Activated T-cell treated with anti-CD3 and anti-CD28 coated beads, Interleukin-2, amount 50 U/mL, for 4 hours (primary cell): ENCODE measurements at places on chromosomes 6 and 20.

DNA sequence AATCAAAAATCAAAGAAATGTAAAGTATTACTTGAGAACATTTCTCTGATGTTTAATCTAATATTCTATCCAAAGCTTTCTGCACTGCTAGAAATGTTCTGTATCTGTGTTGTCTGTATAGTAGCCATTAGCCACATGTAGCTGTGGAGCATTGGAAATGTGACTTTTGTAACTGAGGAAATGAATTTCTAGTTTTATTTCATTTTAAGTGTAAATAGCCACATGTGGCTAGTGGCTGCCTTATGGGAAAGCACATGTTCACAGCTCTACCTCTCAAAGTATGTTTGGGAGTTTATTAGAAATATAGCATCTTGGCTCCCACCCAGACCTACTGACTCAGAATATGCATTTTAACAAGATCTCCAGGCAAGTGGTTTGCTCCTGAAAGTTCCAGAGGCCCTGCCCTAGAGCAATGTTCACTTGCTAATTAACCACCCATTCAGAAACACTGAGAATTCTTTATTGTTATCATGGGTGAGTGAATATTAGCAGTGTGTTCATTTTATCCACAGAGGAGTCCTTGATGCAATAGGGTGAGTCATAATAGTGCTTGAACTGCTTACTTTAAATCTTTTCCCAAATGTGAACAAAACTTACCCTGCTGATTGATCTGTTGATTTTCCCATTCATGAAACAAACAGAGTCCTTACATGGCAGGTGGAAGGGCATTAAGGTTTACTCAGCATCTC lies 282.7 kb downstream of the PLCB1 start:
- no peak for DNase-seq

- DNase-seq = no peak
These were observed 100.1 kb downstream of the MYB start for GRCh38 chr6:135281227-135281626.

DNA sequence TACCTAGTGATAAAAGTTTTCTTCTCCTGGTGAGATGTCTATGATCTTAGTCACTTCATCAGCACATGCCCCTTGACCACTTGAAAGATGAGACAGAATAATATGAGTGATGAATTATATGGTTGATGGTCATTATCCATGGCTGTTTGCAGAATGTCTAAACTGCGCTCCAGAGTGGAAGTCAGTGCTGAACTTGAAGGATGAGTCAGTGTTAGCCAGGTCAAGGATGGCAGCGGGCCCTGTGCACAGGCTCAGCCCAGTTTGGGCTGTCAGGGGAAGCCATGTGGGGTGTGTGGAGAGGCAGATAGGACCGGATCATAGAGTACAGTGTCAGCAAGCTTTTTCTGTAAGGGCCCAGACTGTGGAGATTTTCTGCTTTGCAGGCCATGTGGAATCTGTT lies 67.2 kb upstream of the KIF25 start:
- no peak for DNase-seq

GRCh38 chr6:38262609-38263008 lies 377.1 kb downstream of the BTBD9 start:
- DNase-seq = no peak

GRCh38 chr6:158756977-158757752 lies 62.0 kb downstream of the EZR start:
- DNase-seq = no peak

- DNase-seq = no peak
These were observed 59.4 kb upstream of the GNRH2 start for GRCh38 chr20:2984028-2984501.

DNA sequence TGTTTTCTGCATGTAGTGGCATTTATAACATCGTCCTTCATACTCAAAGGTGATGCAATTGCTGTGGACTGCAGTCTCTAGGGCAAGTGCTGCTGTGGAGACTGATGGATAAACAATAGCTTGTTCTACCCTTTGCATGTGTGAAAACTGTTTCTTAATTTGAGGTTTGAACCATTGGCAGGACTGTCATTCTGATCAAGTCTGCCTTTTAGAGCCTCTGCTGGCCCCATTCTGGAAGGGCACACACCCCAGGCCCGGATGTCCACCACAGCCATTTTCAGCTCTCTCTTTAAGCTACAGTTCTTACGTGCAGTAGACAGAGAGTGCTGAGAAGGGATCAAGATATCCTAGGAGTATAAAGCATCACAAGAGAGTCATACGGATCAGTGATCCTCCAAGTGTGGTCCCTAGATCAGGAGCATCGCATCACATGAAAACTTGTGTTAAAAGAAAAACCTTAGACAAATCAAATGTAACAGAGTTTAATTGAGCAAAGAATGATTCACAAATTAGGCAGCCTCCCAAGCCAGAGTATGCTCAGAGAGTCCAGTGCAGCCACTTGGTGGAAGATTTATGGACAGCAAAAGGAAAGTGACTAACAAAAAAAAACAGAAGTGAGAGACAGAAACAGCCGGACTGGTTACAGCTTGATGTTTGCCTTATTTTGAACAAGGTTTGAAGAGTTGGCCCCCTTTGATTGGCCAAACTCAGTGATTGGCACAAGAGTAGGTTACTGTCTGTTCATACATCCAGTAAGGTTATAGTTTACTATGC lies 52.0 kb downstream of the FRK start:
- no peak for DNase-seq

- no peak for DNase-seq
These were observed 787 bp upstream of the RAB32 start for GRCh38 chr6:146542881-146543210.

- DNase-seq = no peak
These were observed 57.5 kb downstream of the CEBPB start for GRCh38 chr20:50248104-50248641.

- no peak for DNase-seq
These were observed 1.1 kb downstream of the PGC start for GRCh38 chr6:41746107-41746506.

GRCh38 chr20:60191014-60191413 lies 232.8 kb downstream of the CDH26 start:
- DNase-seq = no peak

DNA sequence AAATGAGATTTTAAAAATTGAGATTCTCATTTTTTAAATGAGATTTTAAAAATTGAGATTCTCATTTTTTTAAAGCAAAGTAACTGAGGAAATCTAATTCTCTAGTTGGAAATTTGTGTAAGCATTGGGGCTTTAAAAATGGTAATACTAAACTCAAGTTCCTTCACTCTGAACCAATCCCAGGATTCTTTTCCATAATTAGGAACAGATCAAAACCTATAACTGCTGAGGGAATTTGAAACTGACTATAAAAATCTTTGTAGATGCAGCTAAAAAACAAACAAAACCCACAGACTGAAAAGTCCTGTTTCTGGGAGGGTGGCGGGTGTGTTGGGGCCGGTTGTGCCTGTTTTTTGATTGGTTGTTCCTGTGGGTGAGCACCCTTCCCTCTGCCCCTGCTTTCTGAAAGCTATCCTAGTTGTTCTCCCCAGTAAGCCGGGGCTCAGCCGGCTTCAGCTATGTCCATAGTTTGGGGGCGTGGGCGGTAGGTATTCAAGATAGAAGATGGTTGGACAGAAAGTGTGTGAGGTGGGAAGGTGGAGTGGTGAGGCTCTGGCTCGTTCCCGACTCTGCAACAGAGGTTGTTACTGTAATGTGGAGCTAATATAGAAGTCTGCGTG lies 49.3 kb downstream of the GFRA4 start:
- DNase-seq = no peak

DNA sequence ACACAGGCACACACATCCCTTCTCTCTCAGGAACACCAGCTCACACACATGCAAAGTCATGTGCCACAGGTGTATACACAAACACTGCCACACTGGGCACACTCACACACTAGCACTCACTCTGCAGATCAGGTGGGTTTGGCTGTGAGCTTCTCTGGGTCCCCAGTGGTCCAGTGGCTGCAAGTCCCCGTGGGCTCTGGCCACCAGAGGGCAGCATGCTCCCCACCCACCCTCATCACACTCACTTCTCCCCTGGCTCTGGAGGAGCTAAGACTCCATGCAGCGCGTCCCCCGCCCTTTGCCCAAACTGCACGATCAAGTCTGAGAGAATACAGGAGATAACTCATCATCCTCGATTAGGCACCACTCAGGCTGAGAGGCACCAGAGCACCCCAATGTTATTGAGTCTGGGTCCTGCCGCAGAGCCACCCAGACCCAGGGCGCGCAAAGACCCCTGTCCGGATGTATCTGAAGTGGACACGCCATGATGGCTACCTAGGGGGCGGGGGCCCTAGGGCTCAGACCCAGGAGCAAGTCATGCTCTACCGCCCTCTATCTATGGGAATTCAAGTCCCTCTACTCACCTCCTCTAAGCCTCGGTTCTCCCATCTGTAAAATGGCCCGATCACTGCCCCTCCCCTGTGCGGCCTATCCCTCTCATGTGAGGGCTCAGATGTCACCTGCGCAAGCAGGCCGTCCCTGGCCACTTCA lies 90.5 kb downstream of the GRM4 start:
- peak; percentile 56 for DNase-seq

DNA sequence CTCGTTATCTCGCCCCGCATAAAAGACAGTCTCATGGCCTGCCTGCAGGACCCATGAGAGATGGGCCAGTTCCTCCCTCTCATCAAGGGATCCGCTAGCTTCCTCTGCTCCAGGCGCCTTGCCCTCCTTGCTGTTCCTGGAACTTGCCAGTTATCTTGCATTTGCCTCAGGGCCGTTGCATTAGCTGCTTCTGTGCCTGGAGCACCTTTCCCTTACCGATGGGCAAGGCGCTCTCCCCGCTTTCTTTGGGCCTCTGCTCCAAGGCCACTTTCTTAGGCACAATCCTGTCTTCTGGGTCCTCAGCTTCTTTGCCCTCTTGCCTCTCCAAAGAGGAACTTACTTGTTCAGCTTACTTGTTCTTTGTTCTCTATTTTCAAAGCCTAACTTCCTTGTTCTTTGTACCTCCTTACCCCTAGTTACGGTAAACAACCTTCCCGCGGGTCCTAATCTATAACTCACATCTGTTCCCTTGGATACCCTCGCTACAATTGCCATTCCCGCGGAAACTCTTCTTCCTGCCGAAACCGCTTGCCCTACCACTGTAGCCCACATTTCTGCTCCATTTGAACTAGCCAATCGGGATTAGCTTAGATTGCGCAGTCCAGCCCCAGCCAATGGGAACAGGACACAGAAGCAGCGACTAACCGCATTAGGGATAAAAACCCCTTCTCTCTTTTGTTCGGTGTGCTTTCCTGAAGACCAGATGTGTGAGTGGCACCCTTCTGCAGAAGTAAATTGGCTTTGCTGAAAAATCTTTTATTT lies 887 bp upstream of the NSFL1C start:
- no peak for DNase-seq

DNA sequence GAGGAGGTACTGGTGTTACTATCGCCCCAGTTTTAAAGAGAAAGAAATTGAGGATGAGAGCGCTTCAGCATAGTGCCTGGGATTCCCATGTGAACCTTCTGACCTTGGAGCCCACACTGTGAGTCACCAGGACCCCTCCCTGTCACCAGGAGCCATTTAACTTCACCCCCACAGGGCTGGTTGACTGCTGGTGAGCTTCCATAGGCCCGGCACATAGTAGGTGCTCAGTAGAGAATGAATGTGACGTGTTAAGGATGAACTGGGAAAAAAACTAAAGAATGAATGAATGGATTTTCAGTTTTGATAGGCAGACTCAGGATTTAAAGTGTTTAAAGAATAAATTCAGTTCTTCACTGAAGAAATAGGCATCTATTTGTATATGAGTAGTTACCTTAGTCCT lies 53.3 kb upstream of the KIF25 start:
- no peak for DNase-seq

GRCh38 chr6:90285611-90286381 lies 10.8 kb downstream of the BACH2 start:
- no peak for DNase-seq

GRCh38 chr20:19867074-19867473 lies 109.0 kb downstream of the RIN2 start:
- no peak for DNase-seq

- DNase-seq = no peak
These were observed 125.3 kb upstream of the STMND1 start for GRCh38 chr6:16976385-16977183.

DNA sequence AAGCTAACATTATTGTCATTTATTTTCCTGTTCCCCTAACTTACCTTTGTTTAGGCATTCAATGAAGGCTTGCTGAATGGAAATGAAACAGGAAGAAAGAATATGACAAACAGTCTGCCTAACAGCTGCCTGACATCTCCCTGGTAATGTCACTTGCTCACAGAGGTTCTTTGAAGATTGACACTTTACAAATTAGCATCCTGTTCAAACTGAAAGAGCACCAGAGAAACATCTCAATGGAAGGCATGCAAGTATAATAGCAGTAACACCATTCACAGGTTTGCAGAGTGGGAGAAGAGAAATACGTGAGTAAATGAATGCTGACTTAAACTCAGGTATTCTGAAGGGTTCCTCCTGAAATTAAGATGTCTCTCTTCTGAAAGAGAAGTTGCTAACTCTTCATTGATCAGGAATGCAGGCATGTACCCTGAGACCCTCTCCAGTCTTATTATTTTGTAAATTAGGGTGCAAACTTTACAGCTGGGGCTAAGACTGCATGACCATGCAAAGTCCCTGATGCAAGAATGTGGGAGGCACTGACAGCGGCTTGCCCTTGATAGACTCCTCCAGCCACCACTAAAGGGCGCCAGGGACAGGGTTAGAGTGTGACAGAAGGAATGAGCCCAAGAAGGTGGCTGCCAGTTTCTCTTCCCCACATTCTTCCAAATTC lies 1.3 kb upstream of the SMLR1 start:
- DNase-seq = no peak

GRCh38 chr6:167455371-167455770 lies 130.5 kb downstream of the TTLL2 start:
- no peak for DNase-seq

- no peak for DNase-seq
These were observed 231.1 kb downstream of the SOX4 start for GRCh38 chr6:21824431-21825177.

GRCh38 chr20:18063676-18064075 lies 6.0 kb upstream of the OVOL2 start:
- no peak for DNase-seq

DNA sequence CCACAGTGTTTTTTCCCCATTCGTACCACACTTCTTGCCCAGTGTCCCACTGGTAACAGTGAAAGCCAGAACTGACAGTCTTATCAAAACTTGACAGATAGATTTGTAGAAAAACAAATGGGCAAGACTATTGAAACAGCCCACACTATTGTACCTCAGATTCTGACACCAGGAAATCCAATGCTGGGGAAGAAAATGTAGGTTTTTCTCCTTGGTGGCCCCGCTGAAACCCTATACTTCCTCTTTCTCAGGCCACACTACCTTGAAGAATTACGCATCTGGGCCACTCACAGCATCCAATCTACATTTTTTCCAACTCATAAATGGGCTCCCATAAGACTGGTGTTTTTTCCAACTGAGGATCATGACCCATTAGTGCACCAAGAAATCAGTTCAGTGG lies 90.9 kb upstream of the HDDC2 start:
- no peak for DNase-seq
